Hematopoietic multipotent progenitor cell treated with erythropoietin and hydrocortisone succinate and interleukin-3 and kit ligand, for 17 days (in vitro differentiated cells): ENCODE measurements at places on chromosomes 5 and 9.

DNA sequence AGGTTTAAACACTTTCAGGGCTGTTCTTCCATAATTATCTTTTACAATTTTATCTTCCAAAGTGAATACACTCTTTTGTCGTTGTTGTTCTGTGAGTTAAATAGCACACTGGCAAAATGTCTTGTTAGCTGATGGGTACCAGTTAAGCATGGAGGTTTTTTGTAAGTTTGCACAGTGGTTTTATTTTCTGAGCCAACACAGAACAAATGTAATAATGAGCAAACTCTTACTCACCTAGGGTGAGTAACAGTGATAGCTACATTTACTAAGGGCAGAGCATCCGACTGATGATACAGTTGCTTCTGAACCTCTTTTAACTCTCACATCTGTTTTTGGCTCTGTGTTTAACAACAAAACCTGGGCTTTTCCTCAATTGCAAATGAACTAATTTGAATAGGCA is 103.2 kb downstream of the CTNND2 start:
- no peak for DNase-seq

DNA sequence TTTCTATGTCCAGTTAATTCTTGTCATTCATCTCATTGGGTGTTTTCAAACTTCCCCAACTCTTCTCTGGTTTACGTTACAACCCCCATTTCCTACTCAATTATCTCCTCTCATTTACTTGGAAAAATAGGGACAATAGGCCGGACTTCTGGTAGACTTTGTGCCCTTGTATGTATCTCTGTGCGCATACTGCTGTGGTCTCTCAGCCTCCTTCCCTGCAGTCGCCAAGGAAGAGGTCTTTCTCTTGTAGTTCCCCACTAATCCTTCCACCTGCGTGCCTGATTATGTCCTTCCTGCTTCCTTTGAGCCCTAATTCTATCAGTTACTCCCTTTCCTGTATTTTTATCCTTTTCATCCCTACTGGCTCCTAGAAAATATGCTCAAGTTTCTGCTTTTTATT is 176.3 kb downstream of the GDNF start:
- DNase-seq, result no peak

DNA sequence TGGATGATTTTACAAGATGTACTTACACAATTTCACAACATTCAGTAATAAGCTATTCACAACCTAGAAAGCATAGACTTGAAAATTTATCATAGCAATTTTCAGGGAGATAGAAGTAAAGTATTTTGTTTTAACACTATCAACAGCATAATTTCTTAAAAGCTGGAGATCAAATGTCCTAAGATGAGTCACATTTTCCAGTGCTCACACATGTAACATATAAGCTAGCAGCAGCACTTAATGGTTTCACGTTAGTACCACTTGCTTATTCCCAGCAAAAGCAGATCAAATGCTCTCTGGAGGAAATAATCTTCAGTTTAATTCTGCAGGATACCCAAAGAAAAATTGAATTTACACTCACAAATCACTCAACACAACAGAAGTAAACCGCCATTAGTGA is 6.5 kb downstream of the OR13C8 start:
- no peak for DNase-seq

DNA sequence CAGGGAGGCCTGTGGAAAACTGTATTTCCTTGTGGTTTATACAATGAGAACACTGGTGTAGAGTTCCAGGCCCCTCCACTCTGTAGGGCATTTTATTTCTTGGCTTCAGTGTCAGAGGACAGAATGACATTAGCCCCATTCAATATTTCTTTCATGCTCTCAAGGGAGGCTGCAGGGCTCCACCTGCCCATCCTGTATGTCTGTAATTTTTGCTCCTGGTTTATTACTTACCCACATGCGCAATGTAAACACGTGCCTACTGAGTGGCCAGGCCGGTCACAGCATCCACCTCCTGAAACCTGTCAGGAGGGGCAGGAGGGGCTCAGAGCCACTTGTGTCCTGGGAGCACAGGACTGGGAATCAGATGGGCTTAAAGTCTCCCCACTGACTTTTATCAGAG is 82.4 kb downstream of the GADD45G start:
- no peak for DNase-seq

DNA sequence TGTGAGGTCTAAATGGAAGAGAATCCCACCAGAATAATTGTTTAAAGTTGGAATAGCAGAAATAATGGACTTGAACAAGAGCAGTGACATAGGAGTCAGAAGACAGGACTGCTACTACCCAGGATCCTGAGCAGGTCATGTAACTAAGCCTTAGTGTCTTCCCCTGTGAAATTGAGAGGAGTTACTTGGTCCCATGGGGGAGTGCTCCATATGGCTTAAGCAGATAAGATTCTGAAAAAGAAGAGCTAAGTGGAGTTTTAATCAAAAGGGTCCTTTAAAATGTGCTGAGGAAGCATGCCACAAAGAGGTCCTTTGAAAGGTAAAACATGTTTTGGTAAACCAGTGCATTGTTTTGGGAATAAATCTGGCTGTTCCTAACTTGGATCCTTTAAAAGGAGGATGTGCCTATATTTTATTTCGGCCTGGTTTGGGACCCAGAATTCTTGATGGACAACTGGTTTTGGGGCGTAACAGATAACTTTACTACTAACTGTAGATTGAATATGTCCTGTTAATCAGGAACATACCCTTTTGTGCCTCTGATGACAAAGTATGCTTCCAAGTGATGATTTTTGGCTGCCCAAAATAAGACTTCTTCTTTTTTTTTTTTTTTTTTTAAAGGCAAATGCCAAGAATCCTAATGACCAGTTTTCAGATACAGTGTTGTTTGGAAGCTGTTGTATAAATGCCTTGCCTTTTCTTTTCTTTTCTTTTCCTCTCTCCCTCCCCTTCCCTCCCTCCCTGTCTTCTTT is 5.7 kb downstream of the RCL1 start:
- peak; percentile 90 for DNase-seq

- DNase-seq, result no peak
Measured at GRCh38 chr9:89021154-89021803, 30.0 kb downstream of the S1PR3 start.

DNA sequence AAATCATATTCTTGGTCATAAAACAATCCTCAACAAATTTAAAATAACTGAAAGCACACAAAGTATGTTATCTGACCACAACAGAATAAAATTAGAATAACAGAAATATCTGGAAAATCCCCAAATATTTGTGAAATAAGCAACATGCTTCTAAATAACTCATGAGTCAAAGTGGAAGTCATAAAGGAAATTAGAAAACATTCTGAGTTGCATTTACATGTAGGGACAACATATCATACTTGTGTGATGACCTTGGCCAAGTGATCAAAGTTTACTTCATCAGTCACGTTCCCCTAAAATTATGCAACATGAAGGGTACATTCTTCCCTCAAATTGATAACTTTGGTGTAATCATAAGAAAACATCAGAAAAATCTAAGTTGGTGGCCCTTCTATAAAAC is 64.7 kb downstream of the CSF2 start:
- no peak for DNase-seq

DNA sequence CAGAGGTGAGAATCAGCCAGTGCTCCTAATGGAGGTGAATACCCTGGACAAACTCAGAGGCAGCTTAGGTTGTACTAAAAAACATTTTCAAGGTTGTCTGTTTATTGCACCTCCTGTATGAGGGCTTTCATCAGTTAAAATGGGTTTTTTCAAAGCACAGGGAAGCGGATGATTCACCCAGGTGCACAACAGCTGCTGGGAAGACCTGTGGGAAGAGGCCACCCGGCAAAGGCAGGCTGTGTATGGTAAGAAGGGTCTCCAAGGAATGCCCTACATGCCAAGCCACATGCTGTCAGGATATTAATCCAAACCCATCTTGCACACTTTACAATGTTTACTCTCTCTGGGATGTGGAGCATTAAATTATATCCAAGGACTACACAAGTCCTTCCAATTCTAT is 14.7 kb downstream of the SIL1 start:
- no peak for DNase-seq

DNA sequence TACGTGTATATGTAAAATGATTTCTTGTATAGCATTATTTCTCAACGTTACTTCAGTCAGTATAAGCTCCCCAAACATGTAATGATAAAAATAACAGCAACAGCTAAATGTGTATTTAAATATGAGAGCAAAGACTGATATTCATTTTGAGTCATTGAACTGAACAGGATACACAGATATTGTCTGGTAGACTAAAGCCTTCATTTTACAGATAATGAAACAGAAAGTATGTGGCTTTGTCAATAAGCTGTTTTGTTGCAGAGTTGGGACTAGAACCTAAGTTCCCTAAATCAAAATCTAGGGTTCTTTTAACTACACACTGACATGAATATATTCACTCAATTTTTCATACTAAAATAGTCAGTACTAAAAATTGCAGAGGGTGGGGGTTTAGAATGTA is 80.4 kb upstream of the MARCHF11 start:
- no peak for DNase-seq

- peak; percentile 24 for DNase-seq
Measured at GRCh38 chr5:177041936-177042335, 19.4 kb downstream of the ZNF346 start.

GRCh38 chr5:175447571-175447970 is 3.6 kb upstream of the DRD1 start:
- DNase-seq, result no peak

GRCh38 chr9:124343533-124344290 is 71.5 kb downstream of the PSMB7 start:
- DNase-seq, result no peak

DNA sequence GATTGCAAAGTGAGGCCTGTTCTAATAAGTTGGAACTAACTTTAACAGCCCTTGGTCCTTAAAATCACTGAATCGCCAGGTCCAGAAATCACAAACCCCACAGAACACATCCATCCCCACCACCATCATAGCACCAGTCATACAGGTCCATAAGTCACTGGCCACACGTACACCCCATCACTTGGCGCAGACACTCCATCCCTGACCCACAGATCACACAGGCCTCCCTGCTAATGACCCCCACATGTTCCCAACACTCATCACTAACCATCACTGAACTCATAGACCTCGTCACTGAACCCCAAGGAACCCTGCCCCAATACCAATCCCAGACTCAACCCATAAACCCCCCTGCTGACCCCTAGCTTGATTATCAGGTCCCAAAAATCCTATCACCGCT is 41.2 kb upstream of the ZNF300 start:
- no peak for DNase-seq

- no peak for DNase-seq
Measured at GRCh38 chr5:128813317-128814070, 151.8 kb upstream of the SLC27A6 start.

- no peak for DNase-seq
Measured at GRCh38 chr5:122258241-122258640, 53.8 kb upstream of the SNCAIP start.

GRCh38 chr5:67578011-67578410 is 381.4 kb upstream of the CD180 start:
- no peak for DNase-seq

- no peak for DNase-seq
Measured at GRCh38 chr9:8139756-8140155, 340.2 kb upstream of the DMAC1 start.

- no peak for DNase-seq
Measured at GRCh38 chr9:14373336-14373666, 59.4 kb upstream of the NFIB start.
